Activated T-helper 2 cell treated with anti-CD3 and anti-CD28 coated beads, Interferon-gamma antibody, Interleukin-2, Interleukin-4, amounts not matched to agents 10 μg/mL and 5 μg/mL and 100 μg/mL, durations not matched to agents 14 hours and 24 hours and 36 hours (primary cell): ENCODE measurements at places on chromosomes 12 and 14. TPM values are rescaled to one million over a fixed set of nuclear protein-coding genes. Genes with fewer than 3 reads are reported as not detected.

GRCh38 chr12:7346551-7347225 is 42.8 kb downstream of the ACSM4 start:
- H3K4me3 ChIP-seq = no peak overlapping the region
- peaks cover 4% of the 10 kb centered on the region for H3K27me3 ChIP-seq
- H3K4me1 ChIP-seq = peaks cover 15% of the 10 kb centered on the region
- DNase-seq = no peak
- no peak overlapping the region for H3K27ac ChIP-seq

- no peaks in the 10 kb centered on the region for H3K36me3 ChIP-seq
- H3K27ac ChIP-seq = no peak overlapping the region
- no peak for DNase-seq
Measured at GRCh38 chr12:109714913-109715244, 1.3 kb downstream of the FAM222A start.

DNA sequence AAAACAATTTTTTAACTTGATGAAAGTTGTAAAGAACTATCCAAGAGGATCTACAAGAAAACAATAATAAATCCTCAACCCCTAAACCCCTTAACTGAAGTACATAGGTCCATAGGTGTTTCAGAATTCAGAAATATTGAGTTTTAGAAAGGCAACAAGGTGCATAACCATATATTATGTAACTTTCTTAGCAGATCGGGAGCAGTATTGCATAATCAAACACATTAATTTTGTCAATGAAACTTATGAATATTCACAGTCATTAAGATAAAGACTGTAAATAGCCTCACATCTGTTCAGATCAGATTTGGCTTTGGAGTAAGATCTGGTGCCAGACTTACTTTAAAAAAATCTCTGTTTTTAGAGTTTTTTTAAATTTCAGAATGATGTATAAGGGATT is 647.1 kb upstream of the FLRT2 start:
- DNase-seq = no peak
- H3K4me1 ChIP-seq = no peaks in the 10 kb centered on the region
- H3K27me3 ChIP-seq = no peaks in the 10 kb centered on the region

GRCh38 chr12:49800421-49801140 is 27.6 kb downstream of the NCKAP5L start:
- no peaks in the 10 kb centered on the region for H3K36me3 ChIP-seq
- no peak for DNase-seq
- no peak overlapping the region for H3K27ac ChIP-seq
- no peaks in the 10 kb centered on the region for H3K27me3 ChIP-seq

GRCh38 chr12:79206871-79207270 is 342.3 kb downstream of the SYT1 start:
- H3K27me3 ChIP-seq = no peaks in the 10 kb centered on the region
- H3K27ac ChIP-seq = no peak overlapping the region
- DNase-seq = no peak
- H3K4me1 ChIP-seq = no peaks in the 10 kb centered on the region

DNA sequence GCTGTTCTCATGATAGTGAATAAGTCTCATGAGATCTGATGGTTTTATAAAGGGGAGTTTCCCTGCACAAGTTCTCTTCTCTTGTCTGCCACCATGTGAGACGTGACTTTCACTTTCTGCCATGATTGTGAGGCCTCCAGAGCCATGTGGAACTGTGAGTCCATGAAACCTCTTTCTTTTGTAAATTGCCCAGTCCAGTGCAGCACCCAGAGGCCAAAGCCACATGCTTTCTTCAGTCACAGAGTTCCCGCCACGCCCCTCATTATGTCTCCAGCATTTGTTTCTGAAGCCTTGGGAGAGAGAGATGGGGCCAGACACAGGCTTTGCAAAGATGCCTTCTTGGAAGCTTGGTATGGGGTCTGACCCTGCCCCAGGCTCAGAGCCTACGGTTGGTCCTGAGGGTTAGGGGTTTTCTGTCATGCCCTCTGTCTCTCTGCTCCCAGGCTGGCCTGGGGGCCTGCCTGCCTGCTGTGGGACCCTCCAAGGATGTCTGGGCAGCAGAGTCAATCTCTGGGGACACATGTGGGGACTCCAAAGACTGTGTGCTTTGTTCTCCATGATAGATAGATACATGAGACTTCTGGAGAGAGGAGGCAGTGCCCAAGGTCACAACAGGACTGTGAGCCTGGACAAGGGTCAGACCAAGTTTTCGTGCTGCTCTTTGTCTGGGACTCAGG is 114.1 kb upstream of the PRMT8 start:
- no peaks in the 10 kb centered on the region for H3K4me1 ChIP-seq
- no peak overlapping the region for H3K4me3 ChIP-seq
- peaks cover 14% of the 10 kb centered on the region for H3K27me3 ChIP-seq
- H3K36me3 ChIP-seq = no peaks in the 10 kb centered on the region

FBLN5 gene
- 6.2 and 6.4 TPM in 2 replicates for total RNA-seq

GRCh38 chr14:100261621-100262020 is 22.7 kb downstream of the YY1 start:
- H3K27me3 ChIP-seq = no peaks in the 10 kb centered on the region
- no peak for DNase-seq
- H3K27ac ChIP-seq = peak overlapping the region; percentile 58

DNA sequence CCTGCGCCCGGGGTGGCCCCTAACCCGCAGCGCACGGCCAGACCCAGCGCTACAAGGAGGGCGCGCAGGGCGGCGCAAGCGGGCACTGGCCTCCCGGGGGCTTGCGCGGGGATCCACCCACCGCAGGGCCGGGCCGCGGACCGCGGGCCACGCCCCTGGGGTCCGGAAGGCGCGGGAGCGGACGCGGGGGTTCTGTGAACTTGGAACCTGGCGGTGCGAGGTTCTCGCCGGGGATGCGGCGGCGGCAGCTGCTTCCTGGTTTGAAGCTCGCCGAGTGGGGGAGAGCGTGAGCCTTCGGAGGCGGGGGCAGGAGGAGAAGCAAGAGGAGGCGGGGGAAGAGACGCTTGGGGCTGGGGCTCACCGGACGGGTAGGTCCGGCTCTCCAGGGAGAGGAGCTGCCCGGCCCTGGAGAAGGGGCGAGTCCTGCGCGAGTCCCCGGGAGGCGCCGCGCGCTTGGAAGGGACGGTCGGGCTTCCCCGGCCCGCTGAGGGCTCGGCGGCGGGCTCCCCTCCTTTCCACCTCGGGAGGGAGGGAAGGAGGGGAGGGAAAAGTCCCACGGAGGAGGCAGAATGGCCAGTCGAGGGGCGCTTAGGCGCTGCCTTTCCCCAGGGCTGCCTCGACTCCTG is at the start of gene PRKCH:
TSS of gene PRKCH (plus strand) at position 195 of the 626 bp plus-strand sequence. CDS start 523 bp downstream, outside the sequence.
- peak; percentile 81 for DNase-seq
- H3K36me3 ChIP-seq = peaks cover 38% of the 10 kb centered on the region
- H3K27ac ChIP-seq = peak within 1 kb of the TSS; percentile 94
- H3K4me1 ChIP-seq = peaks cover 29% of the 10 kb centered on the region
- H3K27me3 ChIP-seq = no peaks in the 10 kb centered on the region
- H3K4me3 ChIP-seq = peak within 1 kb of the TSS; percentile 98

DNA sequence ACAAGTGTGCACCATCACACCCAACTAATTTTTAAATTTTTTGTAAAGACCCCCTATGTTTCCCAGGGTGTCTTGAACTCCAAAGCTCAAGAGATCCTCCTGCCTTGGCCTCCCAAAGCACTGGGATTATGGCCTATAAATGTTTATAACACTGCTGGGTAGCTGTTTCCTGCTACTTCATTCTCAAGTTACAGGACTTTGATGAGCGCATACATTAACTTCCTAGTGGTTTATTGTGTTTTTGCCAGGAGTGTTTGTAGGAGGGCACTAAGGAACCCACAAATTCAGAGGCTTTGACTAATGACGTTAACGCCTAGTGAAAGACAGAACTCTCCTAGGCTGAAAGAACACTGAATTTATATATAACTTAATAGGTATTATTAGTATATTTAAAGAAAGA is 15.2 kb upstream of the NAA30 start:
- no peak overlapping the region for H3K4me3 ChIP-seq
- DNase-seq = no peak
- no peak overlapping the region for H3K27ac ChIP-seq

DNA sequence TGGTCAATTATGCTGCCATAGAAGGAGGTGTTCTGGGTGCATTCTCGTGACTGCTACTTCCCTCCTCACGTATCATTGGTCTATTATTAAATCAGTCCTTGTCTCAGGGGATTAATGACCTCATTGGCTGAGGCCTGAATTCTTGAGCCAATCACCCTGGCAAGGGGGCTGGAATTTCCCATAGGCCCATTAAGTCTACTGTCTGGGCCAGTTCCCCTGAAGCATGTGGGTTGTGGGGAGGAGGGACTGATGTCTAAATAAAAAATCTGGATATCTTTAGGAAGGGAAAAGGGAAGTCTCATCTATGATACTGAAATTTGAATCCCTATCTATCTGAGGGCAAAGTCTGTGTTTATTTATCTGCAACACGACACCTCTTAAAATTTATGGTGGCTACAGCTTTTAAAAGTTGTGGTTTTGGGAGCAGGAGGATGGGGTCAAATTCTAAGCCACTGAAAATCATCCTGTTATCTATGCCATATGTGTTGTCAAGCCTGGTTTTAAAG is 71.9 kb downstream of the DYRK2 start:
- no peaks in the 10 kb centered on the region for H3K4me1 ChIP-seq
- no peak for DNase-seq
- H3K36me3 ChIP-seq = no peaks in the 10 kb centered on the region
- peaks cover 7% of the 10 kb centered on the region for H3K27me3 ChIP-seq
- H3K4me3 ChIP-seq = no peak overlapping the region
